ENCODE measurements at places on chromosomes 11 and 22. TPM values are rescaled to one million over a fixed set of nuclear protein-coding genes. Genes with fewer than 3 reads are reported as not detected.

The CUL5 gene
- 32.3 TPM for total RNA-seq

The RCOR2 gene
- total RNA-seq = under 0.01 TPM

The TUB gene
- 0.65 TPM for total RNA-seq

The DDI1 gene
- not detected for total RNA-seq

The SCGB1A1 gene
- not detected for total RNA-seq

The SCUBE1 gene
- 0.65 TPM for total RNA-seq

The PHF21B gene
- not detected for total RNA-seq

DNA sequence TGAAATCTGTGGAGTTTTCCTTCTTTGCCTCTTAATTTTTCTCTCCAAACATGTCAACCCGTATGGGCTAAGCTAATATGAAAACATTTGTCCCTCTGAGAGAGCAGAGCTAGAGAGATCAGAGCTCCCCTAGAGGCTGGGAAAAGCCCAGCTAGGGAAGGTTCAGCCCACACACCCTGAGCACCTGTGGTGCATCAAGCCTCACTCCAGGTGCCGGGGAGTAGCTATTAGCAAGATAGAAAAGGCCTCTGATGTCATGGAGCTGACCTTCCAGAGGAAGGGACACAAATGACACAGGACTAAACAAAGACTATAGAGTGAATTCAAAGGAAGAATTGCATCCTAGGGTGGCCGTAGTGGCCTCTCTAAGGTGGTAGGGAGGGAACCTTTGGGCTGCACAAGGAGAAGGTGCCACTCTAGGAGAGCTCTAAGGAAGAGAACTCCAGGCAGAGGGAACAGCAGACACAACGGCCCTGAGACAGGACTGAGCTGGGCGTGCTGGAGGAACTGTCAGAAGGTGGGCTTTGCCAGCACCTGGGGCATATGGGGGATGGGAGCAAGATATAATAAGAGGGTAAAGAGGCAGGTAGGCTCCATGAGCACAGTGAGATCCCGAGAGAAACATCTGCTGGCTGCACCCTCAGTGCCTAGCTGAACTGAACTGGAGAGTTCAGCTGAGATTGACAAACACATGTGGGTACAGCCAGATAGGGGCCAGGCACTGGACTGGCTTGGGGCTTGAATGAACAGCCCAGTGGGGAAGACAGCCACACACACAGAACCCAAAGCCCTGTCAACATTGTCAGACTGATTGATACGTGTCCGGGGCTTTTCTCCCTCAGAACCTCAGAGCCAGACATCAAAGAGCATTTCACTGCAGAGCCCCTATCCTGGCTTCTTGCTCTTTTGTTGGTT lies 65.5 kb upstream of the DRD2 start:
- no peak for DNase-seq

DNA sequence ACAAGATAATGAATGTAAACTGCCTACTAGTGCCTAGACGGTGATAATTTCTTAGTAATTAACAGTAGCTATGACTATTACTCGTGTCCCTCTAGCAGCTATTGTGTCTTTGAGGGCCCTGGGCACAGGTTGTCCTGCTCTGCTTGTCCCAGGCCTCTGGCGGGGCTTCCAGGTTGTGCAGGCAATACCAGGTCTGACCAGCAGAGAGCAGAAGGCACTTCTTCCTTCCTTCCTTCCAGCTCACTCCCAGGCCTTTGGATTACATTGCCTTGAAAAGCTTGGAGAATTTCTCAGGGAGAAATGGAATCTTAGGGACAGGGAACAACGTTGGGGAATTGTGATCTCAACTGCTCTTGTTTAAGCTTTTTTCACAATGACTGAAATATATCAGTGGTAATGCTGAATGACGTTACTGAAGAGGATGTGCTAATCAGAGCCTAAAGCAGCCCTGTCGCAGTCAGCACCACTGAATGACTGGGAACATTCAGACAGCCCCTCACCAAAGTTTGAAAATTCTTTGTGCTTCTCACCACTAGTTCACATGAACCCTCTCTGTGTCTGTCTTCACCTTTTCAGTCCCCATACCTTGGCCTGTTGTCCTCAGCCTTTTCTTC lies 8.4 kb upstream of the CCKBR start:
- DNase-seq = peak; percentile 70

DNA sequence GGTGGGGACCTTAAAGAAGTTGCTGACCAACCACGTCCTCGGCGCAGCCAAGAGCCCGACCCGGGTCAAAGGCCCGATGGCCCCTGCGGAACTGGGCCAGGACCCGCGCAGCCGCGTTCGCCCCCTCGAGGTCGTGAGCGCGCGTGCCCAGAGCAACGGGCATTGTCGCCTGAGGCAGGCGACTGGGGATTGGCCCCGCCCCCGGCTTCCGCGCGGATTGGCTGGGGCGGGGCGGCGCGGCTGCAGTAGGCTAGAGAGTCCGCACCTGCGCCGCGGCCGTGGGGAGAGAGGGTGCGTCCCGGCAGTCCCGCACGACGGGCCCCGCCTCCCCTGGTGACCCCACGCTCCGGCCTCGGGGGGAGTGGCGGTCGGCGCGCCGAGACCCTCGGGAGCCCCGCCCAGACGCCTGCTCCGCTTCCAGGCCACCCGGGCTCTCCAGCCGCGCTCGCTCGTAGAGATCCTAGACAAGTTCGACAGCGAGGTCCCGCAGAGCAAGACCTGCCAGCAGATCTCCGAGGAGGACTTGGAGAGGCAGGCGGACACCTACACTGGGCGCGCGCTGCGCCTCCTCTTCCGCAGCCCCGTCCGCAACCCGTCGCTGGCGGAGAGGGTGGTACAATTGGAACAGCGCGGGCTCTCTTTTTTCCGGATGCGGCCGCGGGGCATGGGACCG lies 8.3 kb upstream of the PPIL2 start:
- DNase-seq = peak; percentile 39

- DNase-seq = peak; percentile 87
These were observed at the start of gene OAF for GRCh38 chr11:120210626-120211521. Gene OAF (plus strand): TSS chr11:120211032. CDS start chr11:120211280, 248 bp downstream.

GRCh38 chr22:21960200-21961126 lies 7.8 kb upstream of the PPM1F start:
- DNase-seq = no peak

- DNase-seq = no peak
These were observed 43.5 kb upstream of the CYP2D6 start for GRCh38 chr22:42174062-42174461.

All from lung microvascular endothelial cell (primary cell).